Iris pigment epithelial cell (primary cell): ENCODE measurements at places on chromosomes 6 and 20.

DNA sequence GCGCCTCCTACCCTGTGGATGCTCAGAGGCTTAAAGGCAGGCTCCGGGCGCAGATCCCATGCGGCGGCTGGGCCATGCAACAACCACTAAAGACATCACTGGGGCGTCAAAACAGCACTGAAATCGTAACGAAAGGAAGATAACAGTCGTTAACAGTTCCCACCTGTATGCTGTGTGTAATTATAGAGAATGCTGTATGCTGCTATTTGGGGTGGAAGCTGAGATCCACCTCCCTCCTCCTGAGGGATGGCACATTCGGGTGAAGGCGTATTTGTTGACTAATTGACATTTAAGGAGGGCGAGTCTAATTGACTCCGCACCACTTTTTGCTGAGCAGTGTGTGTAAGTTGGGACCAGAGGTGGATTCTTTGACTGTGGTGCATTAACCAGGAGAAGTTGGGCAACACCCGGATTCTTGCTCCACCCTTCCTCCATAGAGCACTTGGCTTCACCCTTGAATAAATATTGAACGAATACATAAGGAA is 687 bp downstream of the SLC35A1 start:
- peak; percentile 70 for DNase-seq

DNA sequence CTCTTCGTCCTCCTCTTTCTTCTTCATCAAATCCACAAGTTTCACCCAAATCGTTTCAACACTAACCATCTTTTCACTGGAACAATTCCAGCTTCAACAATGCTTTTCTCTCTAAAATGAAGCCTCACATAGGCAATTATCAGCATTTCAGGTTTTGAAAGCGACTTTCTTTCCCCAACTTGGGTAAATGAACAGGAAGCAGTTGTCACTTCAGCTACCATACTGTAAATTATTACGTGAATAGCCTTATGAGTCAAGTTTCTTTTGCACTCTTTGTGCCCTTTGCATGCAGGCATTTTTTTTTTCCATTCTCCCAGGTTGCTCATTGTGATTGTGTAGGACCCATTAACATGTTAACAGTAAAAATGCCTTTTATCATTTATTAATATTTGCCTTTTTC is 121.7 kb upstream of the BTBD3 start:
- peak; percentile 57 for DNase-seq

DNA sequence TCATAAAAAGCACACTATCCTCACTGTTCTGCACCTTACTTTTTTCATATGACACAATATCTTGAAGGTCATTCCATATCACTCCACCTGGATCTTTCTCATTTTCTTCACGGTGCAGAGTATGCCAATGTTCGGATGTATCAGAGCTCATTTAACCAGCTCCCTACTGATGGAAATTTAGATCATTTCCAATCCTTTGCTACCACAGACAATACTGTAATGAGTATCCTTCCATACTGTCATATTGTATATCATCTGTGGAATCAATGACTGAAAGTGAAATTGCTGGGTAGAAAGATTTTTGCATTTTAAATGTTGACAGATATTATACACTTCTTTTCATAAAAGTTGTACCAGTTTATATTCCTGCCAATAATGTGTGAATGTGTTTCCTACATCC is 2.2 kb upstream of the RAB44 start:
- no peak for DNase-seq

DNA sequence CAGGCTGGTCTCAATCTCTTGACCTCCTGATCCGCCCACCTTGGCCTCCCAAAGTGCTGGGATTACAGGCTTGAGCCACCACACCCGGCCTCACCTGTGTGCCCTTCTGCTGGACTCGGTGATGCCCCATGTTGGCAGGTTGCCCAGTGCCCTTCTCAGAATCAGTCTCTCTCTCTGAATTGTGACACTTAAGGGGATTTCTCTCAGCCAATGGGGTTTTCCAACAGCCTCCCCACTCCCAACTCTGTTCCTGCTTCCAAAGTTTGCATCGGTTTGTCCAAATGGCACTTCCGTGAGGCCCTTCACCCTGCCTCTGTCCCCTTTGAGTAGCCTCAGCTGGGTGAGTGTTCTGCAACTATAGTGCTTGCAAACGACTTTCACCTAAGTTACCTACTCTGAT is 3.1 kb upstream of the MRPS10 start:
- no peak for DNase-seq

DNA sequence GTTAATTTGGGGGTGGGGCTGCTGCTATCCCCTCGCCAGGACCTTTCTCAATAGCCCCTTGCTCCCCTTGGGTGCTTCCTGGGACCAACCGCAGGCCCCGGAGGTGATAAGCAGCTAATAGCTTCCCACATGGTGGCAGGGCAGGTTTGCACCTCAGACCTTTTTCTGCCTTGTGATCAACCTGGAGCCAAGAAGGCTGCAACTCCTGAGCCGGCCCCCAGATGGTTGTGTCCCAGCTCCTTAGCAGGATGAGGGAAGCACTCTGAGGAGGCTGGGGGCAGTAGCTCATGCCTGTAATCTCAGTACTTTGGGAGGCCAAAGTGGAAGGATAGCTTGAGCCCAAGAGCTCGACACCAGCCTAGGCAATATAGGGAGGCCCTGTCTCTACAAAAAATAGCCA is 85.5 kb downstream of the BMP7 start:
- DNase-seq, result no peak

GRCh38 chr6:111680015-111680712 is 74.5 kb upstream of the TRAF3IP2 start:
- no peak for DNase-seq

DNA sequence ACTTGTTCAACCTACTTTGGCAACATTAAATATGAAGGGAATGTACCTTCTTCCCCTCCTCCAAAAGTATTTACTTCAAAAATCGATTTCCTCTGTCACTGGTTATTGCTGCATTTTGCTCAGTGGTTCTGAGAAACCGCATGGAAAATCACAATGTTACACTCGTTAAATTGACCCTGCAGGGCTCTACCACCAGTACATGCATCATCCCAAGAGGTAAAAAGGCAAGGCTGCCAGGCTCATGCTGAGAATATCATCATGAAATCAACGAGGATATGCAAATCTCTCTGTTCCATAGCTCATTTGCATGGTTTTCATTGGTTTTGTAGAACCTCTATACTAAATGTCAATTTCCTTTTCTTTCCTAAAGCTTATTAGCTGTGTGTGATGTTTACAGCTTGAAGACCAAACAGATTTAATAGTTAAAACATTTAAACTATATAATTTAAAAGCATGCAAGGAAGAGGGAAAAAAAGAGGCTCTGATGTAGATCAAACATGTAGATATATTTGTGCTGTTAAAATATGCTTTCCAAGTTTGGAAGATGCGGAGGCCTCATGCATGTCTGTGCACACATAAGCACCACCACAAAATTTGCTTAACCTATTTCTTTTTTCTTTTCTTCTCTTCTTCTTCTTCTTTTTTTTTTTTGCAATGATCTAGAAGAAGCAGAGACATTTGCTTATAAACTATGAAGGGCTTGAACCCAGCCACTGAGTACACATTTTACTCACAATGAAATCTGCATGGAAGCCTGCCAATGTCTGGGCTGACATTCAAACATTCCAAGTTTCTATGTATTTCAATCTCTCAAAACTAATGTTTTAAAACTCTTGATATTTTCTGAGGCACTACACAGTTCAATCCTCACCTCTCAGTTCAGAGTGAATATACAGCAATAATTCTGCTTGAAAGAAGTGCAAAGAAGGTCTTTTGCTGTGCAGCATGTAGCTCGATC is 194.0 kb downstream of the GMPR start:
- DNase-seq, result peak; percentile 84

GRCh38 chr20:48234951-48235350 is 449.7 kb upstream of the SULF2 start:
- DNase-seq, result no peak

DNA sequence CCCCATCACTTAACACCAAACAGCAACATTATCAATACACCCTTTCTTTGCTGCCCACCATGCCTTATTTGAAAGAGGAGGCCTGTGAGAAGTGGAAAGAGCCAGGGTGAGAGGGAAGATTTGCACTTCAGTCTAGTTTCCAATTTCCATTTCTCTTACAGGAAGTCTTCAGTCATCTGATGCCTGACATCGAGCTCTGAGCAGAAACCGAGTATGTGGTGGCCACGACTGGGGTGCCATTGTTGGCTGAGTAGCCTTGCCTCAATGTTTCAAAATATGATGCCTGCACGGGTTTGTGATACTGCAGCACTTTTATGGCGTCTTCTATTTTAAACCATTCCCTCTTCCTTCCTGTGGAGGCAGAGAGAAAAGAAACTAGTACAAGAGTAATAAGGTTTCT is 39.8 kb upstream of the SMIM29 start:
- DNase-seq, result no peak

DNA sequence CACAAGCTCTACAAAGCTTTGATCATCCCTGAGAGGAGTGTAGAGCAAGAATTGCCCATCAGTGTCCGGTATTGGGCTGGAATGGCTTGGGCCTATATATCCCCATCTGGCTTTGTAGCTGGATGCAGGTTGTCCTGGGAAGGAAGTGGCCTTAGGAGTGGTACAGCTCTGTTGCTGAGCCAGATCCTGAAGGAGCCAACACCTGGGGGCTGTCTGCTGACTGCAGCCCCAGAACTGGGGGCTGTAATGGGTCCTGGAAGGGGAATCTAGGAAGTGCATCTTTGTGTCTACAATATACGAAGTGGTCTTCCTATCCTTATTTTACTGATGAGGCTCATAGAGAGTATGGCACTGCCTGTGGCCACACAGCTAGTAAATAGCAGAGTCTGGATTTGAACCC is 145.9 kb downstream of the CDC5L start:
- no peak for DNase-seq

DNA sequence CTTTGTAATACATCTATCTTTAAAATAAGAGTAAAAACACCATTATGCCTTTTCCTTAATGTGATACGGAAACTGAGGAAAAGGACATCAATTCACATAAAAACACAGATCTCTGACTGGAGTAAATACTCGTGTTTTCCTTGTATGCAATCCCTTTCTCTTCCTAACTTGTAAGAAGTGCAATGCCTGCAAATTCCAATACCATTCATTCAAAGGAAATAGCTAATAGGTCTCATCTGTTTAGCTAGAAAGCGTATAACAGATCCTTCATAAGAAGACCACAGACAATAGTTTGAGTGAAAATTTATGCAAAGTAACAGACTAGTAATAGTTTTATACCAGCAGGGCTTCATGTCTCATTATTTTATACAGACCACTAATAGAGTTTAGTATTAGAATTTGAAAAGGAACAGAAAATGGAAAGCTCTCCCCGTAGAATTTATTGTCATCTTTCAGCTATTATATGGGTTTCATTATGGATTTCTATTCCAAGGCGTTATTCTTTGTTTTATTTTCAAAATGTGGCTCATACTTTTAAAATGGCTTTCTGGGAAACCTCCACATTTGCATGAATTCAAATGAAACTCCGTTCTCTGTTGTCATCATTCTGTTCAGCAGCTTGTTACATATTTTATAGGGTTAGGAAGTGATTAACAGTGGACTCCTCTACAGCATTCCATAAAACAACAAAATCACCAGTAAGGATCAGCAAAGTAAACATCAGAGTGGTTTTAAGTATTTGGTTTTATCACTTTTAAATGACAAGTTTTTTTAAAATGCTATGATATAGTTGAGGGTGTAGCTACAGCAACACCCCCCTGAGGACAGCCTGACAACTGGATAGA is 186.7 kb downstream of the BTBD9 start:
- no peak for DNase-seq

GRCh38 chr20:35329435-35330139 is 37.4 kb upstream of the FAM83C start:
- DNase-seq, result peak; percentile 33

DNA sequence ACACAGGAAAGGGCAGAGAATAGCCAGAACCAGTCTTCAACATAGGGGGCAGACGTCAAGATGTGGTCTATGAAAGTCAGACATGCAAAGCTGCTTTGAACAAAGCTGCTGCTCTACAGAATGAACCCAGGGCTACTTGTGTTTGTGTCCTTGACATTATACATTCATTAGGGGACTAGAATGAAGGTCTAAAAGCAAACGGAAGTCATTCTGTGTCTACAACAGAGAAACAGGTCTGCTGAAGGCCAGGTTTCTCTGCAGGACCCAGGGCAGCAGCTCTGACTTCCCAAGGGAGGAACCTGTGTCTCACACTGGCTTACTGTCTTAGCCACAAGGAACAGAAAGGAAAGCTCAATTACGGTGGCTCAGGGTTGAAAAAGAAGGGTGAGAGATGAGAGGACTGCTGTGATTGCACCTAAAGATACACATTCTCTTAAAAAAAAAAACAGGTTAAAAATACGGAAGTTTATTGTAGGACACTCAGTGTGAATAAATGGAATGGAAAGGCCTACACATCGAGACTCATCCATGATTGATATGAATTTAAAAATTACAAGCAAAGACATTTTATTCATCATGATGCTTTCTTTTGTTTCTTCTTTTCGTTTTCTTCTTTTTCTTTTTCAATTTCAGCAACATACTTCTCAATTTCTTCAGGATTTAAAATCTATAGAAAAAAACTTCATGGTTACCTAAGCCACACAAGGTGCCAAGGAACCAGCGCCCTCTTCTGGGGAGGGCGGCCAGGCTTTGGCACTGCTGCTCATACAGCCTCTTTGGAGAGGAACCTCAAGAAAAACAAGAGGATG is 6.7 kb downstream of the PSMA7 start:
- peak; percentile 73 for DNase-seq

- DNase-seq, result no peak
These were observed 42.5 kb downstream of the LYRM2 start for GRCh38 chr6:89596056-89596455.

DNA sequence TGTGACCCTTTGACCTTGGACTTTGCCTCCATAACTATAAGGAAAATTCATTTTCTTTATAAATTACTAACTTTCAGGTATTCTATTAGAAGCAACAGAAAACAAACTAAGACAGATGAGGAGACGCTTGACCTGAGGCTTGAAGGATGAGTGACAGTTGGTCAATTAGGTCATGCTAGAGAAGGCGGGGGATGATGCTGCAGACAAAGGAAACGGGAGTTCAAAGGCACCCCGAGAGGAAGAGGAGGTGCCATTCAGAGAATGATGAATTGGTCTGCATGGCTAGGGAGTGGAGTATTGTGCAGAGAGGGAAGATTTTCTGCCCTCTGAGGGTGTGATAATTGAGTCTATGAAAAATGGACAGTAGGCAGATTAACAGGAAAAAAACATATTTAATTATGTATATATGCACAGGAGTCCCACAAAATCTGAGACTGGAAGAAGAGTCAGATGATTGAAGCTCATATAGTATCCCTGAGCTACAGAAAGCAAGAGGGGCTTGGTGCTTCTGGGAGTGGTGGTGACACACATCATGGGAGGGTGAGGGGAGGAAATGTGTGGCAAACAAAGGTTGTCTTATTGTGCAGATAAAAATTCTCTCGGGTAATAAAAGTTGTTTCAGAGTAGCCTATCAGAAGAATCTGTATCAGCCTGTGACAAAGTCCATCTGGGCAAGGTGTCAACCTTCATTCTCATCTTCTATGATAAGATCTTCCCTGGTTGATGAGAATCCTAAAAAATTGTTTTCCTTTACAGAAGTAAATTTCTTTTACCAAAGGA is 20.4 kb upstream of the FUCA2 start:
- DNase-seq, result no peak

DNA sequence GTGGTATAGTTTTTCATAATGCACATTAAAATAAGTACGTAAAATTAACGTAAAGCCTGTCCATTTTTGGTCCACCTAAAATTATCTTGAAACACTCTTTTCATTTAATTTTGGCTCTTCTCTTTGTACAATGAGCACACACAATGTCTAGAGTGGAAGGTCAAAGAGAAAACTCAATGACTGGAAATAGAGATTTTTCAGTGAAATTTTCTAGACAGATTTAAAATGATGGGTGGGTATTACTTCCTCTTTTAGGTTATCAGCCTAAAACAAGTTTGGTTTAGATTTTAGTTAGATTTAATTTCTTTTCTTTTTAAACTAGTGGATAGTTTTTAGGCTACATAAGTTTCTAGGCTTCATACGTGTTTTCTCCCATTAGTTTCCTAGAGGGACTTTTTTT is 24.9 kb downstream of the DSE start:
- DNase-seq, result no peak
